ENCODE measurements at places on chromosomes 6 and 20. TPM values are rescaled to one million over a fixed set of nuclear protein-coding genes. Genes with fewer than 3 reads are reported as not detected.

- no peak for DNase-seq
Observed at GRCh38 chr6:170296423-170296745, 5.5 kb upstream of the DLL1 start.

TOX2 gene
- total RNA-seq, result 11.9 TPM

GRCh38 chr6:46756469-46757213 lies 9.9 kb downstream of the ANKRD66 start:
- no peak for DNase-seq

- DNase-seq, result peak; percentile 79
Observed at GRCh38 chr20:58870293-58871014, 17.9 kb downstream of the GNAS start.

GRCh38 chr6:114389111-114389510 lies 46.3 kb upstream of the HS3ST5 start:
- DNase-seq, result no peak

GRCh38 chr6:152563177-152563576 lies 74.0 kb downstream of the SYNE1 start:
- no peak for DNase-seq

PAK5 gene
- total RNA-seq, result 0.19 TPM

GRCh38 chr6:7939864-7940228 lies 29.3 kb upstream of the TXNDC5 start:
- no peak for DNase-seq

DNA sequence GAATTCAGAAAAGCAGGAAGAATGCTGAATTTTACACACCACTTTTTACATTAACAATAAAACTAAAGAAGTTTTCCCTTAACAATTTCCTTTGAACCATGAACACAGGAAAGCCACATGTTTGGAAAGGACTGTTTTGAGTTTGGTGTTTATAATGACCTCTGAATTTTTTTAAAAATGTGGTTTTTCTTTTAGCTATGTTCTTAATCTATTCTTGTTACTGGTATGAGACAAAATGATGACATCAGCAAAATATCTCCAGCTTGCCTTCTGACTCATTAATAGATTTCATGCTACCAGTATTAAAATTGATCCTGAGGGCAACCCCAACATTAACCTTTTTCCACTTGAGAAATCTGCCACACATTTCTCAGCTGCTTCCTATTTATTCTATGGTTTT lies 217.5 kb upstream of the THEMIS start:
- no peak for DNase-seq

DNA sequence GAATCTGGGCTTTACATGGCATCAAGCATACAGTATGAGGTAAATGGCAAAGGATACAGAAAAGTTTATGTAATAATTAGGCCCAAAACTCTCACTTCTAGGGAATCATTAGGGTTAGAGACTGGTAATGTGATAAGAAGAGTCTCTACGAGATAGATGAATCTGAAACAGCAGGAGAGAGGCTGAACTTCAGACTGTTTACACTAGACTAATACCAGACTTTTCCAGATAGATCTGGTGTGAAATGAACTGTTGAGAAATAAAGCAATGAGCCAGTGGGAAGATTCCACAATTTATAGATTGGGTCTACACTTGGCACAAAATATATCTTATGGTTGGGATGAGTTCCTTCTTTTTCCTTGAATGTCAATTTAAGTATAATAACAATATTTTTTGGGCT lies 134.3 kb downstream of the MAN1A1 start:
- no peak for DNase-seq

DNA sequence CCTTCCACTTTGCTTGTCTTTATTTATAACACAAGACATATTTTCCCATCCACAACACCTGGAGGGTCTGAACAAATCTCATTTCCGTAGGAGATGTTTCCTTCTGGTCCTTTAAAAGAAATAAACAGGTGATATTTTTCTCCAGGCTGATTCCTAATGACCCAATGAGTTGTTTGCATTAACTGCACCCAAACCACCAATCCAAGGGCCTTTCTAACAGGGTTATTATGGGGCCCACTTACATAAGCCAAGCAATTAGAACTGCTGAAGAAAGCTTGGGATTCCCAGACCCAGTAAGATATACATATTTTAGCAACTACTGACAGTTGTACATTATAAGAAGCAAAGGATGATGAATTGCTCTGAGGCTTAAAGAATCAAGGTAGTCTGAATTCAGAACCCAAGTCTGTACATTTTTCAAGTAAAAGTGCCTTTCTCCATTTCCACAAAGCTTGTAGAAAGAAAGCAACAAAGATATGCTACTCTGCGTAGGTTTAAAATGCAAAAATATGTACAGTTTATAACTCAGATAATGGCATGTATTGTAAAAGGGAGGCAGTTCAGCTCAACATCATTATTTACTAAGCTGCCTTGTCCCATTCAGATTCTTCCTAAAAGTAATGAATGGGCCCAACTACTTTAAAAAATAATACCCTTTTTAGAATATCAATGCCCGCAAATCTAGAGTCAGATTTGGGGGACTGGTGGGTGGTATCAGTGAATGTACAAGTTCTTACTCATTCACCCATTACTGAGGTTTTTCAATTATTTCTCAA lies 120.0 kb downstream of the DST start:
- DNase-seq, result no peak

CALHM6 gene
- total RNA-seq, result 1.8 TPM

GRCh38 chr6:138240476-138241245 lies 22.4 kb upstream of the PBOV1 start:
- no peak for DNase-seq

DNA sequence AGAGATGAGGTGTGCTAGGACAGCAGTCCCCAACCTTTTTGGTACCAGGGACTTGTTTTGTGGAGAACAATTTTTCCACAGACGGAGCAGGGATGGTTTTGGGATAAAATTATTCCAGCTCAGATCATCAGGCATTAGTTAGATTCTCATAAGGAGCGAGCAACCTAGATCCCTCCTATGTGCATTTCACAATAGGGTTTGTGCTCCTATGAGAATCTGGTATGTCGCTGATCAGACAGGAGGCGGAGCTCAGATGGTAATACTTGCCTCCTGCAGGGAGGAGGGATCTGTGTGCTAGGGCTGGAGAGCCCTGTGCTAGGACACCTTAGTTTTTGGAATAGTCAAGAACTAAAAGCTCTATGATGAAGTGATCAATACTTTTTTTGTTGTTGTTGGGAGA lies 2.5 kb downstream of the SMIM13 start:
- no peak for DNase-seq

C20orf144 gene
- 0.16 TPM for total RNA-seq

GRCh38 chr6:137769797-137770362 lies 97.2 kb upstream of the TNFAIP3 start:
- no peak for DNase-seq

PHACTR3 gene
- total RNA-seq, result 0.16 TPM

VEGFA gene
- 107 TPM for total RNA-seq

GRCh38 chr6:94052749-94053148 lies 633.4 kb upstream of the EPHA7 start:
- no peak for DNase-seq

MUC21 gene
- total RNA-seq, result not detected

DNA sequence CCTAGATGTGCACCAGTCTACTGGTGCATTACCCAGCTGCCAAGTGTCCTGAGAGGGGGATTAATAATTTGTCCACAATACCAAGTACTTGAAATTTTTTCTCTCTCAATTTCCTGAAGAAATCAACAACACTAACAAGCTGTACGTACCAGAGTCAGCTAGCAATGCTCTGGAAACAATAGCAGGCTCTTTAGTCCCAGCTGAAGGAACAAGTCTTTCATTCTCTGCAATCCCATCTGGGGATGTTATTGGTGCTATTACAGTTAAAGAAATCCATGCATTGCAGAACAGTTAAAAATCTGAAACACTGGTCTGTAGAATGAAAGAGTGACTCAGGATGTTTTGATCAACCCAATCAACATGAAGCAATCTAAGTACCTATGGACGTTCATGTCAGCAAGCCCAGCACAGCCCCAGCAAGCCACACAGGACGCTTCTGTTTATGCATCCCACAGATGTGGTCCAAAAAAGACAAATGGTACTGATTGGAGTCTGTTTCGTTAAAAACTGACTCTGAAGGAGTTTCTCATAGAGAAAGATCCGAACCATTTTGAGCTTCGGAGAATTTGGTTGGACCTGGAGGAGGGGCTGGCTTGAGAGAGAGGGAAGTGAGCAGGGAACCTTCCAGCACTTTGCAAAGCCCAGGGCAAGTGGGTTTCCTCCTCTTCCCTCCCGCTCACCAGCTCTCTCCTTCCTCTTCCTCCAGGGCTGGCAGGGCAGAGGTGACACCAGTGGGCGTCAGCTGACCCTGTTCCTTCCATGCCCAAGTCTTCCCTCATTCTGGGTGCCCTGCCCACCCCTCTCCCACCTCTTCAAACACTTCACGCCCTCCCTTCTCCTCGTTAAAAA lies 11.9 kb downstream of the PRR18 start:
- DNase-seq, result no peak

GRM1 gene
- 0.13 TPM for total RNA-seq

SPINT3 gene
- total RNA-seq, result not detected

SRMS gene
- total RNA-seq, result not detected

All from aorta (tissue), 5 donors.